Caudate nucleus (tissue), 63 donors: ENCODE measurements at places on chromosomes 7 and 10.

DNA sequence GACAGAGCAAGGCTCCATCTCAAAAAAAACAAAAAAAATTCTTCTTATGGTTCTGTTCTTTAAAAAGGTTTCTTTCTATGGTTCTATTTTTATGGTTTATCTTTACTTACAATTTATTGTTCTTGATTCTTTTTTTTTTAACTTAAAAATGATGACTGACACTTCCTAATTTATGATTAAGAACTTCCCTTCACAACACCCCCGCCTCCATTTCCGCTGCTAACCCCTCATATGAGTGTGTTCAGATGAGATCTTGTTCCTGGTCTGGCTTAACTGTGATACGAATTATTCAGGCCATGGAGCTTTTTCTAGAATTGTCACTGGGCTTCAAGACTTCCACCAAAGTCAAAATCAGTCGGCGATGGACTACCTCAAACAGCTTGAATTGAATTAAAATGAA, 33.9 kb downstream of the PTER start:
- DNase-seq = no peak

DNA sequence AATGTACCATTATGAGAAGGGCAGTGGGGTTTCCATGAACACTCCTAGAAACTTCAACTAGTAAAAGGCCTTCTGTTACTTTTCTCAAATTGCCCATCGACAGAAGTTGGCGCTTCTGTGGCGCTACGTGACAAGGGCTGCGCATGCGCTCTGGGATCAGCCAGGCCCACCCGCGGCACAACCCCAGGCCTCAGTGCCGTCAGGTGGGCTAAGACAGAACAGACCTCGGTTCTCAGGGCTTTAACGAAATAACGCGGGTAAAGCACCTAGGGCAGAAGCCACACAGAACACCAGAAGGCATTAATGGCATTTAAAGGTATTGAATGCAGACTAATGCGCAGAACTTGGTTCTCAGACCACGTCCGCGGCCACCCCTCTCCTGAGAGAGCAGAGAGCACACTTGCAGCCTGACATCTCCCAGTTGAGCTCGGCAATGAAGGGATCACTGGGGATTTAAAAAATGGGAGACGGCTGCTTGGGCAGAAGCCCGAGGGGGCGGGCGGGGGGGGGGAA, 67.6 kb upstream of the CTNNA3 start:
- DNase-seq = peak; percentile 61

GRCh38 chr7:149625340-149625946, 127.8 kb upstream of the ZNF746 start:
- peak; percentile 5 for DNase-seq

DNA sequence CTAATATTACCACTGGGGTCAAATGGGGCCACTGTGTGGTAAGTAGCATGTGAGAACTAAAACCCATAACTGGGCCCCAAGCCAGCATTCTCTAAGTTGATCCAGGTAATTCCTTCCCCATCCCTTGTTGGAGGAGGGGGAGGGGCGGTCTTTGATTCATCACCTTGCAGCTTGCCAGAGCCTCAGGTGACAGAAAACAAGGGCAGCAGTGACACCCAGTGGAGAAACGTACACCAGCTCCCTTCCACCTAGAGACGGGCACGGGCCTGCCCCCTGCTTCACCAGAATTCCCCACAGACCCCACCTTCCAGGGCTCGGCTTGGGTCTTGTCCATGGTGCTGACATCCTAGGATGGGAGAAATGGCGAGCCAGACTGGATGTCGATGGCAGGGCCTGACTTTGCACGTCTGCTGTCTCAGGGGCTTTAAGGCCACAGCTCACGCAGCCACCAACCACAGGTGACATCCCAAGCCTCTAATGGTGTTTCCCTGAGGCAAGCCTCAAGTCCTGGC, 102.0 kb downstream of the STRA8 start:
- no peak for DNase-seq

DNA sequence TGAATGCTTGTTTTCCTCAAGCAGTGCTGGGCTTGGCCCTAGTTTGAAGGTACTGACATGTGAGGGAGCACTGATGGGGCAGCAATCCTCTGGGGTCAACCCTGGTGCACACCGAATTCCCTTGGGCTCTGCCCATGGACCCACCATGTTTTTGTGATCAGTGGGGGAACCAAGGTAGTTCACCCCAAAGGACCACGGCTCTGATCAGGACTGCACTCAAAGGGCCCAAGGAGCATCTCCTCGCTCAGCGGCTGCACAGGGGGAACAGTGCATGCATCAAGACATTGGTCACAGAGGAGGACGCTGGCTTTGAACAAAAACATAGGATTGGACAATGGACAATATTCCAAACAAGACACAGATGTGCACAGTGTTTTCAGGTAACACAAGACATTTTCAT, 12.7 kb downstream of the CXCL12 start:
- DNase-seq = no peak

DNA sequence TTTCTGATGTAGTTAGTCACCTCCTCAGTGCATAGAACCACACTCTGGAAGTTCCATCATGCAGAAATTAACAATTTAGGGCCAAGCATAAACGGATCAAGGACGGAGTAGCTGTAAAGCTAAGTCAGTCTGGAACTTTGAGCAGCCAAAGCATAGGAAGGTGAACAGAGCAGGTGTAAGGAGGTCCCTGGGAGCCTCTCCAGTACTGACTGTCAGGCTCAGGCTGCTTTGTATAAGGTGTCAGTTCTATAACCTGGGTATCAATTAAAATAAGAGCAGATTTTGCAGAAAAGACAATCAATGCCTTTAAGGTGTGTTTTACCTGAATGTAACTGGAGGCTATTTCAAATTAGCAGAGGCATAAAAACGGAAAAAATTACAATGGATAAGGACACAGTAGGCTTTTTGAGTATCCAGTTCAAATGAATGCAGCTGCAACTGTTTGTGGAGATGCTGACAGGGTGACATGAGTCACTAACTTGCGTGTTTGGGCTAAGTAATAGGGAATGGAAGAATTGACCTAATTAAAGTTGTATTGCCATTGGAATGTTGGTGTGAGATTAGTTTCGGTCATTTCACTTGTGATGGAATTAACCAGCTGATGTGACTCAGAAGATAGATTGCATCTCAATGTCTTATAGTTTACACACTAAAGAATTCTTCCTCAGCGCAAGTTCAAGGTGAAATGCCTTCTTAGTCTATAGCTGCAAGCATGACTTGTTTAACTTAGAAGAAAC, 417.9 kb upstream of the CNTNAP2 start:
- no peak for DNase-seq

GRCh38 chr7:137886281-137886680, 39.5 kb upstream of the DGKI start:
- no peak for DNase-seq

GRCh38 chr7:116820149-116820548, 42.2 kb upstream of the CAPZA2 start:
- DNase-seq = no peak

- DNase-seq = no peak
Observed at GRCh38 chr10:67618116-67618515, 77.9 kb downstream of the CTNNA3 start.

- no peak for DNase-seq
Observed at GRCh38 chr10:12414278-12414989, 65.1 kb downstream of the CAMK1D start.

- no peak for DNase-seq
Observed at GRCh38 chr7:52695973-52696595, 339.3 kb upstream of the POM121L12 start.

DNA sequence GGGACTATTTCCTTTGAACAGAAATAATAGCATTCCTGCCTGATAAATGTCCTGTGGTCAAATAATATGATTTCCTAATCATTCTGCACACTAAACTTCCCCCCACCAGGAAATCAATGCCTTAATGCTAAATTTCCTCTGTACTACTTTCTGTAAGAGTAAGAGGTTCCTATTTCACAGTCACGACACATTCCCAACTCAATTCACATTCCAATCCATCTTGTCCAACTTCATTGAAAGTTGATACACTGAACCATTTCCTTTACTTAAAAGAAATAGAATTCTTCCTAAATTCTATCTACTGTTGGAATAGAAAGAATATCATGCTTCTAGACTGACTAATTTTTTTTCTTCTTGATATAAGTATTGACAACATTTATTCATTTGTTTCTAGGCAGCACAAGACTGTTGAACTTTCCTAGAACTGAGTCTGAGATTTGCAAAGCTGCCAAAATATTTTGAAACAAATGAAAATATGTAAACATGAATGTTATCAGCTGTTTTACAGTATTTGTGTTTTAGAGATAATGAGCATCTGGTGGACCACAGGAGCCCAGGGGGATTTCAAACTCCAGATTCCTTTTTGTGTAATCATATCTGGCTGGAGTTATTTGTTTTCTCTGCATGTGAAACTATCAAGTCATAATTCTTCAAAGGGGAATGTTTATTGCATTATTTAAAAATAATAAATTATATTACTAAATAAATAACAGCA, 121.5 kb downstream of the TPST1 start:
- DNase-seq = no peak

DNA sequence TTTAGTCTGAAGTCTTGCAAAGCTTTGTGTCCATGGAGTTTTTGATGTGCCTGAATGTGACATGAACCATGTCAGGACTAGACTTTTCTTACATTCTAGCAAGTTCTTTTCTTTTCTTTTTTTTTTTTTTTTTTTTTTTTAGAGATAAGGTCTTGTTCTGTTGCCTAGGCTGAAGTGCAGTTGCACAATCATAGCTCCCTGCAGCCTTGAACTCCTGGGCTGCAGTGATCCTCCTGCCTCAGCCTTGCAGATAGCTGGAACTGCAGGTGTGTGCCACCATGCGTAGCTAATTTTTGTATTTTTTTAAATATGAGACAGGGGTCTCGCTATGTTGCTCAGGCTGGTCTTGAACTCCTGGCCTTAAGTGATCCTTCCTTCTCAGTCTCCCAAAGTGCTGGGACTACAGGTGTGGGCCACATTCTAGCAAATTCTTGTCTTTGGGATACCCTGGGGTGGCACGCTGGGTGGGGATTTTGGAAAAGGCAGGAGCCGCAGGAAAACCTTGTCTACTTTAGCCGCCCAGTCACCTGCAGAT, 152.8 kb downstream of the SVIL start:
- no peak for DNase-seq

DNA sequence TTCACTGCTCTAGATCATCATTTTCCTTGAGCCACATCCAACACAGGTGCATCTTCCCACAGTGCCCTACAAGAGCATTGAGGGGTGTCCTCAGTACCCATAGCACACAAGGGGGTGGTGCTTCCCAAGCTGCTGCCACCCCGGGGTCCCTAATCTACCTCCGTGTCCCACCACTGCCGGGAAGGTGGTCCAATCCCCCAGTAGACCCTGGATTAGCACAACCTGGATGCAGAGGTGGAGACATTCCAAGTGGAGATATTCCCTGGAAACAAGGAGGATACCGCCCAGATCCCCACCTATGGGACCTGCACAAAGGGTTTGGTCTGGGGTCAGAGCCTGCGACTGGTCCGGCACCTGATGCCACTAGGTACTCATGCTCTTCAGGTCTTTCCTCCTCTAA, 284.8 kb upstream of the PPP2R2D start:
- DNase-seq = no peak

DNA sequence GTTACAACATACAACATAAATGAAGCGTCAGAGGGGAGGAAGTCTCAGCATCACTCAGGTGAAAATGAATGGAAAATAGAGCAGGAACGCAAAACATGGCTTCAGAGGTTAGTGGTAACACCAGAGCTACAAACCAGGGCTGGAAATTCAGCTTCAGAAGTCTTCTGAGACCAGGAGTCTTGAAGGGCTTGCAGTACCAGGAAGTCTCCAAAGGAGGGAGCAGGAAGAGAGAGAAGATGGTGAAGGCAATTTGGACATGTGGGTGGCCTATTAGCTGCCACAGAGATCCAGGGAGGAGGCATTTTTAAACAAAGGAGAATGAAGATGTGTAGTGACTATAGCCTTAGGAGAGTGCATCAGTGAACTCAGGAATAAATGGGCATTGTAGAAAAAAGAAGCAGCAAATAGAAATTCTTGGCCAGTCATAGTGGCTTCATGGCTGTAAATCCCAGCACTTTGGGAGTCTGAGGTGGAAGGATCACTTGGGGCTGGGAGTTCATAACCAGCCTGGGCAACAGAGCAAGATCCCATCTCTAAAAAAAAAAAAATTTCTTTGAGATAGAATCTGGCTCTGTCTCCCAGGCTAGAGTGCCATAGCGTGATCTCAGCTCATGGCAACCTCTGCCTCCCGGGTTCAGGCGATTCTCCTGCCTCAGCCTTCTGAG, 9.3 kb upstream of the TET1 start:
- DNase-seq = peak; percentile 14

GRCh38 chr7:124930655-124931597, 1.3 kb upstream of the POT1 start:
- no peak for DNase-seq

GRCh38 chr7:157502701-157503111, 165.9 kb downstream of the DNAJB6 start:
- no peak for DNase-seq

GRCh38 chr10:7233259-7233991, 177.4 kb downstream of the SFMBT2 start:
- DNase-seq = no peak

DNA sequence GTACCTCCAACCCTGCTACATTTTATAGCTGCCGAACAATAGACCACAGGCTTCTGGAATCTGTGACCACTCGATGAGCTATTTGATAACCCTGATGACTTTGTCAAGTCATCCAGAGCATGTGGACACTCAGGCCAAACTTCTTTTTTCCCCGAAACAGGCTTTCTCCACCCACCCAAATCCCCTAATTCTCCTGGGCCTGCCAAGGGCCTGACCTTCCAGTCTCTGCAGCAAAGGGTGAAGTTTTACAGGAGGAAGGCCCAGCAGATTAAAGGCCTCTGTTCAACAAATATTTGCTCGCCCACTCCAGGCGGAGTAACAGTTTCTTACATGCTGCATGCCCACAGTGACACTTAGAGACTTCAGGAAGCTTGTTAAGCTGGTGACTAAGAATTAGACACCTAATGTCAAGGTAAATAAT, 2.0 kb downstream of the JCAD start:
- no peak for DNase-seq

DNA sequence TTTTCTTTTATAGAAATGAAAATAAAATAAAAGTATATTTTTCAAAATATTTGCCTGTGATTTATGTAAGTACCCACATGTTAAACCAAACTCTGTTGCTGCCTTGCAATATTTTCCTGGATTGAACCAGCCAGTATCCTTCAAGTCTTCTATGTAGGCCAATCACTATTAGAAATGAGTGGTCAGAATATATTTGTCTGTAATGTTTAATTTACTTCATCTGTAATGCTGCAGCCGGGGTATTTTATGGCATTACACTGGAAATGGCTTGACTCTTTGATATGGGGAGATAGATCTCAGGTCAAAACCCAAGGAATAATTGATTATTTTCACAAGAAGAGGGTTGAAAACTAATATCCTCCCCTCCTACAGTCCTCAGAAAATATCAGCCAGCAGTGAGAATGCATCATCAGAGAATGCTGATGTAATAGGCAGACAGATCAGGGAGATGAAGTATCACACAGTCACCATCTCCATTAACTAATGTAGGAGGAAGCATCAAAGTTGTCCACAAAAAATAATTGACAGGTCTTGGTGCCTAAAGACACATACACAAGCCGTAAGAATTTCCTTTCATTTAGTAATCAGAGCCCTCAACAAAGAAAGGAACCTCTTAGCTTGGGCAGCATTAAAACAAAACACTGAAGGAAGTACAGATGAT, 82.5 kb downstream of the VWDE start:
- DNase-seq = no peak
